ENCODE measurements at places on chromosomes 4 and X.

- no peak for DNase-seq
Observed at GRCh38 chr4:76449362-76449767, 14.3 kb downstream of the SHROOM3 start.

DNA sequence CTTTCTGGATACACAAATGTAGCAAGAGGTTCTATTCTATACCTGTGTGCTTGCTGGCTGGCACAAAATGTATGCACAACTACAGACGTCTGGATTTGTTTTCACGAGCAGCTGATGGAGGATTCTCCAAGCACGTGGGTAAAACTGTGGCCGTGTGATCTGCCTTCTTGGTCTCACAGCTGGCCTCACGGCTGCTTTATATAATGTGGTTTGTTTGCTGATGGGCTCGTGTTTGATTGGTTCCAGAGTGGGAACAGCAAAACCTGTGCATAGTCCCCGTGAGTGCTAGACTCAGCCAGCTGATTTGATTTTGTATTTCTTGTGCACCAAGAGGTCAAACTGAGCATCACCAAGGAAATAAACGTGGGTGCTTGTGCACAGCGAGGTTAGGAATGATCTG is 262.6 kb upstream of the RPS6KA3 start:
- DNase-seq, result no peak

DNA sequence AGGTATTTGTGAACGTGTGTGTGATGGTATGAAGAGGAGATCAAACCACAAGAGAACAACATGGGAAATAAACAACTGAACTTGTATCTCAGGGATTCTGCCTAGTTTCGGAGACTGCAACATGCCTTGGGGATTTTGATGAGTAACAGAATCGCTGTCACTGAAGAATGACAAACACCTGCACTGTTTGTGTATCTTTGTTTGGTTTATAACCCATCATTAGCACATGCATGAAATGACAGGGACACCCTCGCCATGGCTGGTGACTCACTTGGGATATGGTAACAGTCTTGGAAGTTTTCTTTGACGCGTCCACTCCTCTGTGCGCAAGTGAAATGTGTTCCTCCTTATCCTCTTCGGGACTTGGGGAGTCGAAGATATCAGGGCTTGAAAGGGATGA is 30.3 kb upstream of the MAP3K15 start:
- DNase-seq, result no peak

GRCh38 chrX:49212861-49213260 is 12.9 kb upstream of the SYP start:
- no peak for DNase-seq

DNA sequence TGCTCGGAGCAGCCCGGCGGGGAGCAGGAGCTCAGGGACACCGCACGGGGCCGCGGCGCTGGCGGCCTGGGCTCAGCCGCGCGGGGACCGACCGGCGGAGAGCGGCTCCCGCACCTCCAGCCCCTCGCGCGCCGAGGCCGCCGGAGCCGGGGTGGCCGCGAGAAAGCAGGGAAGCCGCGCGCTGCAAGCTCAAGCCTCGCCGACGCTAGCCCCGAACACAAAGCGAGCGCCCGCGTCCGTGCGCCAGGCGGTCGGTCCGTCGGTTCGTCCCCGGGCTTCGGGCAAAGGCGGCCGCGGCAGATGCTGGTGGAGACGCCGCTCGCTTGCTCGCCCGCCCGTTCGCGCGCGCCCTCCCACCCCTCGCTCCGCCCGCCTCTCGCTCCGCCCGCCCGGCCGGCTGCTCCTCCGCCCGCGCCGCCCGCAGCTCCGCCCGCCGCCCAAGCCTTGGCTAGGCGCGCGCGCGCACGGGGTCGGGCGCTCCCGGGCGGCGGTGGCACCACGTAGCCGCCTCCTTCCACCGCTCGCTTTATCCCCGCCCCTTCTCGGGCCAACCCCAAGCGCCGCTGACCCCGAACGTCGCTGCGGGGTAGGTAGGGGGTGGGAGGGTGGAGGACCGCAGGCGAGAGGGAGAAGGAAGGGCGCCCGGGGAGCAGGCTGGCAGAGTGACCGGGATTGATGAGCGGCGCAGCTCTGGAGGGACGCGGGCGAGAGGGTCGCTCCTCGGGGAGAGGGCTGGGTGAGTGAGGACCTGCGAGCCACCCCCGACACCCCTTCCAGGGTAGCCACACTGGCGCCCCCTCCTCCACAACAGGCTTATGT is at the start of gene TSPAN5:
TSS of gene TSPAN5 (minus strand) at position 325 of the 819 bp plus-strand sequence.
- DNase-seq, result no peak

DNA sequence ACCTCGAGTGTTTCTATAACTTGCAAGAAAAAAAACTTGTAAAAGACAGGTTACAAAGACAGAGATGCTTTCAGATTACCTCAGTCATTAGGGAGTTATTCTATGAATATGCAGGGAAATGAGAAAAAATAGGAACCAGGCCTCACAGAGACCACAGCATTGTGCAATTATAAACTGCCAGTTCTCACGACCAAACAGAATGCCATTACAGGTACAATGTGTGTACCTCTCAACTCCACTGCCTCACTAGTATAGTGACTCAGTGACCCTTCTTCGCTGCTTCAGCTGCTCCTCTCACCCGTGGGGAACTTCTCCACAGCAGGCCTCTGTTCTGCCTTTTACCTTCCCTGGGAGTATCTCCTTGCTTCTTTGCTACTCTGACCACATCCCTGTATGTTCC is 2.3 kb upstream of the HTATSF1 start:
- no peak for DNase-seq

DNA sequence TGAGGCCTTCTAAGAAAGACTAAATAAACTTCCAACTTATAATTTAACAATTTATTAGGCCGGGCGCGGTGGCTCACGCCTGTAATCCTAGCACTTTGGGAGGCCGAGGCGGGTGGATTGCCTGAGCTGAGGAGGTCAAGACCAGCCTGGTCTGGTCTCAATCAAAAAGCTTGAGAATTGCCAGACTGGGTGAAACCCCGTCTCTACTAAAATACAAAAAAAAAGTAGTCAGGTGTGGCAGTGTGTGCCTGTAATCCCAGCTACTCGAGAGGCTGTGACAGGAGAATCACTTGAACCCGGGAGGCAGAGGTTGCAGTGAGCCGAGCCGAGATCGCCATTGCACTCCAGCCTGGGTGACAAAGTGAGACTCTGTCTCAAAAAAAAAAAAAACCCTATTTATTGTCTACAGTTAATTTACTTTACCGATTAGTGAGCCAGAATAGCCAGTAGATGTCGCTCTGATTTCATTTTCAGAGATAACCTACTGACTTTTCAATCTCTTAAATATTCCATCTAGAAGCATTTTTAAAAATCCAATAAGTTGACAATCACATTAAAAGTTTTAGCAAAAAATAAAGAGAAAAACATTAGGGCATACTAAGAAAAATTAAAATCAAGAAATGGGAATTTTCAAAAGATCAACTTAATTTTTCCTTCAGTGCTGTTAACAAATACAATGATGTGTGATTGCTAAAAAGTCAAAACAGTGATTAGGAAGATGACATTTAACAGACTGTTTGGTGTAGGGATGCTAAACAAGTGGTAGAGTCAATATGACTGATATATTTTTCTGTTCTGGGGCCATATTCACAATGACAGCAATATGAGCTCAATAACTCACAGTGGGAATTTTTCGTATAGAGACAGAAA is 4.3 kb upstream of the SHROOM3 start:
- DNase-seq, result no peak

DNA sequence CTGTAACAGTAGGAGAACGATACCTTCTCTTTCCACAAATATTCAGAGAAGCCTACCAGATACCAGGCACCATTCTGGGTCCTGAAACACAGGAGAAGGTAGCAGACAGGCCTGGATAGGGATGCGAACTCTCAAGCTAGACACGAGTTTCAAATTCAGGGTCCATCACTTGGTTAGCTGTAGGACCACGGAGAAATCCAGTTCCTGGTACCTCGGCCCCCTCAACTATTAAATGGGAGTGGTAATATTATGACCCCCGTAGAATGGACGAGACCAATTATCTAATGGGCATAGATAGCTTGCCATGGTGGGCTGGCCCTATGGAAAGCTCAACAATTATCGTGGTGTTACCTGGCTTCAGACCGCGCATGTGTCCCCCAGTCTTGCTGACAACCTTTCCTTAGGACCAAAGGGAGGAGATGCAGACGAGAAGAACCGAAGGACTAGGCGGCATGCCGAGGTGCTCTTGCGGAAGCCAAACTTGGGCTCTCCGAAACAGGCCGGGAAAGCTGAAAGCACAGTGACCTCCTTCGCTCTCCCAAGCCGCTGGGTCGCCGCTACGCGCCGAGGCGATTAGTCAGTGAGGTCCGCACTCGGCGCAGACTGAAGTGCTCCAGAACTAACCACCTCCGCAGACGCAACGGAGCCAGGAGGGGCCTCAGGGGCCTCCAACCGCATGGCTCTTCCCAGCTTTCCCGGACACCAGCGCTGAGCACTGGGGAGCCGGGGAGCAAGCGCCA is 19.6 kb downstream of the NKX3-2 start:
- no peak for DNase-seq

DNA sequence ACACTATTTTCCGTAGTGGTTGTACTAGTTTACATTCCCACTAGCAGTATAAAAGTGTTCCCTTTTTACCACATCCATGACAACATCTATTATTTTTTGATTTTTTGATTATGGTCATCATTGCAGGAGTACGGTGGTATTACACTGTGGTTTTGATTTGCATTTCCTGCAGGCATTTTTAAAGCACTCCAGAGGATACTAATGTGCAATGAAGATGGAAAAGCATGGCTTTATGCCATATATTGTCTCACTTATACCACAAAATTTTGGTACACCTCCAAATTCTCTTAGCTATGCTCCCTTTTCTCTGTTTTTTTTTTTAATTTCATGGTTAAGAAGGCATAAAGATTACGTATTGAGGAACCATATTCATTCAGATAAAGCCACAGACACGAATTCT is 35.1 kb upstream of the NPY2R start:
- DNase-seq, result no peak

GRCh38 chr4:41573502-41574001 is 35.6 kb downstream of the LIMCH1 start:
- DNase-seq, result no peak

DNA sequence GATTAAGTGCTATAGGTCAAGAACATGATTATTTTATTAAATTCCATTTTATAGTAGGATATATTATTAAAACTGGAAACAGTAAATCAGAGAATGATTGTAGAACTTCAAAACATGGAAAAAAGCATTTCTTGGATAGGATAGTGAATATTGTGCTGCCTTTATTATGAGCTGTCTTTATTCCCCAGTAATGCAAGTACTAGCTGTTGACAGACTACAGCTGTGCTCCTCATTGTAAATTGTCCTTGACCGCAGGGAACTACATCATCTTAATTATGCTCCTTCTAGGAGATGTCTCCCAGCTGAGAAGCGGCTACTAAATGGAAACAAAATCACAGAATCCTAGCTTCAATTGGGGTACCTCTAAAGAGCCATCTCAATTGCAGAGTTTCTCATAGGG is 1457.2 kb upstream of the PCDH7 start:
- DNase-seq, result no peak

- DNase-seq, result no peak
Observed at GRCh38 chrX:43656005-43656494, at the start of gene MAOA. MAOA (plus strand) TSS chrX:43656299; CDS start chrX:43656342, 43 bp downstream.

GRCh38 chr4:20395160-20395773 is 143.6 kb downstream of the SLIT2 start:
- DNase-seq, result no peak

- no peak for DNase-seq
Observed at GRCh38 chrX:52424656-52425055, 55.8 kb downstream of the XAGE2 start.

GRCh38 chrX:28668303-28668702 is 81.1 kb downstream of the IL1RAPL1 start:
- no peak for DNase-seq

DNA sequence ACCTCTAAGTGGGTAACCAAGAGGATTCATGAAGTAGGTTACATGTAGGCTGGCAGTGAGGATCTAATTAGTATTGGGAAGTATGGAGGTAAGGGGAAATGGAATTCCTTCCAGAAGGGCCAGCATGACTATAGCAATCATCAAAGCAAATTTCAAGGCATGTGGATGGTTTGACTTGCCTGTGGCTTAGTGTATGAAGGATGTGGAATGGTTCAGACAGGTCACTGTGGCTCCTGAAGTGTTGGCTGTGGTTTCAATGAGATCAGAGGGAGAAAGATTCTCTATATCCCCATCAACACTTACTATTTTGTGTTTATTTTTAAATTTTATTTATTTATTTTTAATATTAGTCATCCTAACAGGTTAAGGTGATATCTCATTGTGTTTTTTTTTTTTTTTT is 121.6 kb upstream of the TBC1D9 start:
- DNase-seq, result no peak

- no peak for DNase-seq
Observed at GRCh38 chrX:24268786-24269185, 45.1 kb downstream of the SUPT20HL2 start.

DNA sequence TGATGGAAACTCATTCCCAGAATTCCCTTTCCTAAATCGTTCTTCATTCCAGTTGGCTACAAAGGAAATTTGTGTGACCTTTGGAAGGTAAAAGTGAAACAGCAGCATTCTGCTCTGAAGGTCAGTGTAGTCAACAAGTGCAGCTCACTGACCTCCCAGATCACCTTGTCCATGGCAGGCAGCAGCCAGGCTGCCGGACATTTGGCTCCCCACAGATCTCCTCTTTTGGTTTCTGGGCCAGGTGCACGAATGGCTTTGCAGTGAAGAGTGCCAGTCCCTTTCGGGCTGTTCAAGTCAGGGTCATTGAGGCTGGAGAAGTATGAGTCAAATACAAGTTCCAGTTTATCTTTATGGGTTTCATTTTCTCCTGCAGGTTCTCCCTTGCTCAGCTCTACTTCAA is 14.3 kb downstream of the GPRIN3 start:
- DNase-seq, result no peak
